ENCODE measurements at places on chromosomes 3 and 15.

DNA sequence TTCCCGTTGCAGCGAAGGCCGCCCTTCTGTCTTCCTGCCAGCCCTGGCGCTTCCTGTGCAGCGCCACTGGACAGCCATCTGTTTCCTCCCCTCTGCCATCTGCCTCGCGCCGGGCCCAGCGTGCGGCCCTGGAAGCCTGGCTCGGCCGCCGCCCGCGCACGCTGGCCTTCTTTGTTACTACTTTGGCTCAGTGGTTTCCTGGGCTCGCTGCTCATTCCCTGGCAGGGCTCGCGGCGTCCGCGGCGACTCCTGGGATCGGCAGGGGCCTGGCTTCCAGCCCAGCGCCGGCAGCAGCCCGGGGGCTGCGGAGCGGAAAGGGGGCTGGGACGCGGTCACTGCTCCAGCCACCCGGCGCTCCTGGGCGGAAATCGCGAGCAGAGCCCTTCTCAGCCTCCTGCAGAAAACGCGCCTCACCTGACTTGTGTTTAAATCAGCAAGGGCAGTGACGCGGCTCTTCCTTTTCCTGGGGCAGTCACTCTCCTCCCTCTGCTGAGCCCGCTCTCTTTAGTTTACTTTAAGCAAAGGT lies 10.0 kb downstream of the CMTM7 start:
- peak; percentile 87 for DNase-seq

- no peak for DNase-seq
Observed at GRCh38 chr15:34973512-34973911, 4.0 kb upstream of the AQR start.

GRCh38 chr15:58361273-58361759 lies 70.5 kb upstream of the LIPC start:
- peak; percentile 78 for DNase-seq

DNA sequence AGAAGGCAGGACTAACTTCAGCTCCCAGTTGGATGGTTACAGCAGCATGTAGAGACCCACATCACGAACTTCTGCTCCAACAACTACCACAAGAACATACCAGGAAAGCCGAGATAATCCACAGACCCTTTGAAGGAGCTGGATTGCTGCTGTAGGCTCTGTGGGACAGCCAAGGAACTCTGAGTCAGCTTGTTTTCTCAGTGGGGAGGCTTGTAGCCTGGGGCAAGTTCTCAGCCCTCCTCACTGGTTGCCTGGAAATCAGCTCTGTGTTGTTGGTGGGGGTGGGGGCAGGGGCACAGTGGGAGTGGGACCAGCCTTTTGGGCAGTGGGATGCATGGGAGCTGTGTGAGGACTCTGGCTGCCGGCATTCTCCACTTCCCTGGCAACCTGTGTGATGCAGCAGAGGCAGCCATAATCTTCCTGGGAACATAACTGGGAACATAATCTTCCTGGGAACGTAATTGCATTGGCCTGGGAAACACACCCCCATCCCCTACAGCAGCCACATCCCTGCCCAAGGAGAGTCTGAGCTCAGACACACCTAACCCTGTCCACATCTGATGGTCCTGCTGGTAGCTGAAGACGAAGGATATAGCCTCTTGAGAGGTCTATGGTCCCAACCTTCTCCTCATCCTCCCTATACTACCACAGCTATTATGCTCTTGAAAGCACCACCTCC lies 153.1 kb downstream of the PEAK1 start:
- DNase-seq = no peak

- DNase-seq = no peak
Observed at GRCh38 chr3:65939801-65940246, 98.9 kb downstream of the MAGI1 start.

GRCh38 chr3:139327861-139328260 lies 16.0 kb upstream of the MRPS22 start:
- DNase-seq = peak; percentile 54

DNA sequence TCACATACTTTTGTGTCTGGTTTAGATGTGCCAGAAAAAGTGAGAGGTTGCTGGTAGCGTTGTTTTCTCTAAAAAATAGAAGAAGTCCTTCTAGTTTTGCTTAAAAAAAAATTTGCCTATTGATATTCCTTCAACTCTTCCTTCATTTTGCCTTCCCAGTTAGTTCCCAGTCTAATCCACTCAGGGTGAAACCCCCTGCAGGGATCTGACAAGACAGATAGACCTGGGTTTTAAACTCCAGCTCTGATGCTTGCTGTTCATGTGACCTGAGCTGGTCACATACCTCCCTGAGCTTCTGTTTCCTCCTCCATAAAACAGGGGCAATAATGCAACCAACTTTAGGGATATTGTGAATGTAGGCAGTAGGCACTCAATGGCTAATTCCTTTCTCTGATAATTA lies 18.6 kb upstream of the KCTD6 start:
- DNase-seq = no peak

- DNase-seq = no peak
Observed at GRCh38 chr3:64354221-64354620, 129.0 kb upstream of the PRICKLE2 start.

DNA sequence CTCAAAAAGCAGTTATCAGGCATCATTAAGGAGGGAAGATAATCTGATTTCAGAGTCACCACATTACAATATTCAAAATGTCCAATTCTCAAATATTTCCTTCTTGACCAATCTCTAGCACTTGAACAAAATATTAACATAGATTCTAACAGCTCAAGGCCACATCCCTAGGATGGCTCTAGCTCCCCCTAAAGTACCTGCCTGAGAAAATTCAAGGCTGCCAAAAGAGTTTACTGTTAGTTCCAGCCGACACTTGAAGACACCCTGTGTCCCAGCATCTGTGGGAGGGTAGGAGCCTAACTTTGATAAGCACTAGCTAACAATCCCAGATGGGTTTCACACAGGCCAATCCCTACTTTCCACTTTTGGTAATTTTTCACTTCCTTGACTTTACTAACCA lies 10.4 kb downstream of the NSMCE3 start:
- DNase-seq = no peak

DNA sequence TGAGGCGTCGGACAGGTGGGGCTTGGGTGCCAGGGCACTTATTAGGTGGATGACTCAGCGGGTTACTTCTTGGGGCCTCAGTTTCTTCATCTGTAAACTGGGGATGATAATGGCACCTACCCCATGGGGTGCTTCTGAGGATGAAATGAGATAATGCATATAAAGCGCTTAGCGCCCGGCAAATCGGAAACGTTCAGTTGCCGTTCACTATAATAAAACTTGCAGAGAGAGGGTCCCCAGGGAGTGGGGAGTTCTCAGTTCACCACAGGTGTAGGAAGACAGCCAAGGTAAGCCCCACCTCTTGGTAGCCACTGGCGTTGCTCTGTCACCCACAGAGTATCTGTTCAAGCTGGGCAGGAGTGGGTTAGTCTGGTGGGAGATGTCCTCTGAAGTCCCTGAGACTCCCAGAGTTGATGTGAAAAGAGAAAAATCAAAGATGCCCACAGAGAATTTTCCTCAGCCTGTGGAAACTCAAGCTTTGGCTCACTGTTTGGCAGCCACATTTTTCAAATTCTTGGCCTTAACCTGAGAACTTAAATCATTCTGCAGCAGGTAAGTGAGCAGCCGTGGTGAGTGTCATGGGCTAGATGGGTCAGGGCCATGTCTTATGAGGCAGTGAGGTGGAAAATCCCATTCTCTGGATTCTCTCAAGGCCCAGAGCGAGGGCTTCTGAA lies 221.5 kb upstream of the BHLHE40 start:
- DNase-seq = no peak

- no peak for DNase-seq
Observed at GRCh38 chr3:166445865-166446264, 608.6 kb upstream of the BCHE start.

DNA sequence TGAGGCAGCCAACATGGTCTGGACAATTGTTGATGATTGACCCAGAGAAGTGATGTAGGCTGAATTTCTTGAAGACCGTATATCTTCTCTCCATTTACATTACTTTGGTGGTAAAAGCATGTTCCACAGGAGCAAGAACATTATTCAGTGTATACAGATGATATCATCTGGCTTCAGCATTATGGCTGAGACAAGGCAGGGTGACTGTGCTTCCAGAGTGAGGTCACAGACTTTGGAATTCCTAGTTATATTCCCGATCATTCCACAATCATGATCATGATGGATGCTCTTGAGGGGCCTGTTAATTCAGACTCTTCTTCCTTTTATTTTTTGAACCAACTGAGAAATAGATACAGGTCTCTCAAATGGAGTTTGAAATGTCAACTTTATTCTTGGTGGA lies 19.0 kb downstream of the PLS1 start:
- no peak for DNase-seq

GRCh38 chr15:75551091-75551490 lies 28.0 kb downstream of the PTPN9 start:
- peak; percentile 71 for DNase-seq

DNA sequence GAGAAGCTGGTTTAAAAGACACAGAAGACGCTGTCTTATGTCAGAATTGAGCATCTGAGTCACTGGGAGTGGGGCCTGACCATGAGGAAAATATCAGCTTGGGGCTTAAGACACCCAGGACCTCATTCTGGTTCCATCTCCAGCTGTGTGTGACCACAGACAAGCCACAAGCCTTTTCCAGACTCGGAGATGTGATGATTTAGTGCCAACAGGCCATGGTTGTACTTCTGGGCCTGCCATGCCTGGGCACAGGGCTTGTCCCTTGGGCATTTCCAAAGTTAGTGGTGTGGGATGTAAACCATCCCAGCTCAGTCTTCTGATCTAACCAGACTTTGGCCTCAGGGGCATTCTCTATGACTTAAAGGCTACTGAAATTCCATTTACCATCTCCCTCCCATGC lies 269.8 kb downstream of the RYR3 start:
- DNase-seq = no peak

- no peak for DNase-seq
Observed at GRCh38 chr3:81497572-81498251, 263.7 kb downstream of the GBE1 start.

DNA sequence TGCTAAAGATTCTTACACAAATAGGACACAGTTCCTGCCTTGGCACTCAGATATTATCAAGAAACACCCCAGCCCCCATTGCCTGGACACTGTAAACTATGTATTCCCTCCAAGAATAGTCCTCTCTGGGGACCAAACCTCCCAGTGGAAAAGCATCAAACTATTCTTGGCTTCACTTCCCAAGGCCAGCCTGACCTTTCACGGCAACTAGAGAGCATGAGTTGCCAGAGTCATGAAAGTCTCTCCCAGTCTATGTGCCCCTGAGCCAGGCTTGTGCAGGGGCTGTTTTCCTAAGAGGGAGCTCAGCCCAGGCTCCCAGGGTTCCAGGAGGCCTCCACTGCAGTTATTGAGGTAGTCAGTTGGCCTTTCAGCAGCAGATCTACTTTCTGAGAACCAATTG lies 251.9 kb upstream of the TGFBR2 start:
- no peak for DNase-seq

DNA sequence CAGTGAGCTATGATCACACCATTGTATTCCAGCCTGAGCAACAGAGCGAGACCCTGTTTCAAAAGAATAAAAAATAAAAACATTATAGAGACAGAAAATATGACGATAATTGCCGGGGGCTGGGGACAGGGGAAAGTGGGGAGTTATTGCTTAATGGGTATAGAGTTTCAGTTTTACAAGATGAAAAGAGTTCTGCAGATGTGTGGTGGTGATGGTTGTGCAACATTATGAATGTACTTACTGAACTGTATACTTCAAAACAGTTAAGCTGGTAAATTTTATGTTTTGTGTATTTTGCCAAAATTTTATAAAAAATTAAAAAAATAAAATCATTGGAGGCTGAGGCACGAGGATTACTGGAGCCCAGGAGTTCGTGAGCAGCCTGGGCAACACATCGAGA lies 24.8 kb upstream of the ZNF774 start:
- peak; percentile 87 for DNase-seq

- no peak for DNase-seq
Observed at GRCh38 chr3:125028657-125029056, 27.1 kb downstream of the HEG1 start.

- DNase-seq = no peak
Observed at GRCh38 chr3:4575381-4575780, 82.2 kb downstream of the ITPR1 start.

DNA sequence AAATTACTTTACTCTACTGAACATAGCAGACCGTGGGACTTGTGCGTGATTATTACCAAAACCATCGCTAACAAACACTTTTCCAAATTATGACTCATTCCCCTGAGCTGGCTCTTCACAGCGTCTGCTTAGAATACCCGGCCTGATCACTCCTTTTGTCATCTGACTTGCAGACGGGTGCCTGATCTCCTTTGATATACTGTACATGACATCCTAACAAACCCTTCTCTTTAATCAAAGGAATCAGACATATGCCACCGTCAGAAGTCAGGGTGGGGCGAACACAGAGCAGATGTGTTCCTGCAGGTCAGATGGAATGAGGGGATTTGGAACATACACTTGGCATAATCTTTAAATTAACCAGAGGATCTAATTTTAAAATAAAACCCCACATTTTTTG lies 48.5 kb upstream of the SH3GL3 start:
- DNase-seq = no peak

GRCh38 chr3:81154611-81155143 lies 606.8 kb downstream of the GBE1 start:
- no peak for DNase-seq

- DNase-seq = no peak
Observed at GRCh38 chr3:29605845-29606244, 325.0 kb downstream of the RBMS3 start.

DNA sequence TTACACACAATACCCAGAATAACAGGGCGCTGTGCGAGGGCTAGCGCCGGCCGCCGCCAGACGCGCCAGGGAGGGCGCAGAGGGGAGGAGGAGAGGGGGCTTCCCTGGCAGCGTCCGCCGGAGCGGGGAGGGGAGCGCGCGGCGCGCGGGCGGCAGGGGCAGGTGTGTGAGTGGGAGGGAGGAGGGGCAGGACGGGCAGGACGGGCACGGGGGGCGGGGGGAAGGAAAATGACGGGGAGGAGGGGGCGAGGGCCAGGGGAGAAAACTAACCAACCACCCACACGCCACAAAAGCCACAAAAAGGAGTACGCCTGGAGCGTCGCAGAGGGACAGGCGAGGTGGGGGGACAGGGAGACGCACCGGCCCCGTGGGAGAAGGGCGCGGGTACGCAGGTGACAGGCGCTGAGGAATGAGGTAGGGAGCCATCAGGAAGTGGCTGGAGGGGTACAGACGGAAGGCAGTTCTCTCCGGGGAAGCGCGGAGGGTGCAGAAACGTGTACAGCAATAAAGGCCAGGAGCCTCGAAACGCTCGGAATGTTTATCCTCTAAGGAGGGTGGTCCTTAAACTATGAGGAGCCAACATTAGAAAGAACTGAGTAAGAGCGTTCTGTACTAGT lies 610 bp upstream of the SATB1 start:
- DNase-seq = peak; percentile 70

GRCh38 chr3:13157986-13158385 lies 84.8 kb upstream of the IQSEC1 start:
- no peak for DNase-seq

- no peak for DNase-seq
Observed at GRCh38 chr3:96843505-96844203, 29.3 kb downstream of the EPHA6 start.

GRCh38 chr15:39013262-39013661 lies 448.6 kb upstream of the RASGRP1 start:
- no peak for DNase-seq

DNA sequence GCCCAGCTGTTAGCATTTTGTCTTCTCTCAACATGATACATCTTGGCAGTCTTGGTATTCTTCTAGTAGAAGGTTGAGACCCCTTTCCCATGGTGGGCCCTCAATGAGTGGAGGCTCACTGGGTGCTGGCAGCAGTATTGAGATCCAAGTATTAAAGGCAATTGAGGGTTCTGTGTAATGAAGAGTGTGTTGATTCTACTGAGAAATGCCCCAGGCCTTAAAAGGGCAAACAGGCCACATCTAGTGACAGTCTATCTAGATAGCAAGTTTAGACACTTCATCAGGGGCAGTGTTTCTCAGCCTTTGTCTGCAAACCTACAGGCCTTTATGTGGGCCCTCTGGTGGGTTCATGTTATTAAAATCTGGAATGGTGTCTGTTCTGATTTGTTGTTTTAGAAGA lies 9.5 kb downstream of the PPP2R3A start:
- DNase-seq = no peak
